Stimulated activated CD4-positive, alpha-beta T cell treated with anti-CD3 and anti-CD28 coated beads, TNF-alpha, amount 100 ng/mL, for 1 hour (primary cell): ENCODE measurements at places on chromosomes 7 and 10.

DNA sequence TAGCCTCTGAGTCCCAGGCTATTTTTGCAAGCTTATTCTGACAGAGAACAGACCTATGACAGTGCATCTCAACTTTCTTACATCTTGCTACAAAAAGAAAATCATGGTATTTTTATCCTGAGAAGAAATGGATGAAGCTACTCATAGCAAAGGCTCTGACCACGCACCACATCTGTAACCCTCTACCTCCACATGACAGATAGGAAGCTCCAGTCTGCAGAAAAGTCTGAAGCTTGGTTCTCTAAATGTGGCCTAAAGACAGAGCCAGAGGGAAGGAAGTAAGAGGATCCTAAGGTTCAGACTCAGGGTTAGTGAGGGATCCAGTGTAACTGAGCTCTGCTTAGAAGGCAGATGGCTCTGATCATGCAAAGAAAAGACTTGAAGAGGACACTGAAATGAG is 58.4 kb upstream of the ABCB5 start:
- DNase-seq, result no peak

DNA sequence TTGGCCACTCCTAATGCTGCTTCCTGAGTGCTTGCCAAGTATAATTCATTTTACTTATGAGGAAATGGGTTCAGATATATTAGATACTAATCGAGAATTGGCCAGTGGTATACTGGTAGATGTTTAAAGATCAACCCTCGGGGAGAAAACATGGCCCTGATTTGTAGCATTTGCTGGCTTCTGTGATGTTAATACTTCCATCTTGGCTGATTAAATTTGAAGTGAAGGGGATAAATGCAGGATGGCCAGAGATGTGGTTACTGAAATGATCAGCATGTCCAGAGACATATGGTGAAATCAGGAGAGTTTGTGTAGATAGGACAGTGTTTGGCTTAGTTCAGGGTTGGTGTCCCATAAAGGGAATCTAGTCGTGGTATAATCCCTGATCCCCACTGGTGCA is 11.2 kb downstream of the UBE2D4 start:
- no peak for DNase-seq

DNA sequence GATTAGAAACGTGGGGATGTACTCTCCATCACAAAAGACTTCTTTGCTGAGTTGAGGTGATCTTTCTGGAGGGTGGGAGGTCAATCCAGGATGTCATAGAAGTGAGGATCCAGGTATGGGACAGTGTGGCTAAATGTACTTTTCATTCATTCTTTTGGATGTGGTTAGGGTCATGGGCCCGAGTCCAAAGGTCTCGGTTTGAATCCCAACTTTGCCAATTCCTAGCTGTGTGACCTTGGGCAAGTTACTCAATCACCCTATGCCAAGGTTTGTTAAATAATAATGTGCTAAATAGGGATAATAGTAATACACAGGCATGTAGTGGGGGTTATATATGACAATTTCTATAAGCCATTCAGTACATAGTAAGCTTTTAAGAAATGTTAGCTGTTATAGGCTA is 91.4 kb downstream of the SAMD9 start:
- DNase-seq, result no peak

DNA sequence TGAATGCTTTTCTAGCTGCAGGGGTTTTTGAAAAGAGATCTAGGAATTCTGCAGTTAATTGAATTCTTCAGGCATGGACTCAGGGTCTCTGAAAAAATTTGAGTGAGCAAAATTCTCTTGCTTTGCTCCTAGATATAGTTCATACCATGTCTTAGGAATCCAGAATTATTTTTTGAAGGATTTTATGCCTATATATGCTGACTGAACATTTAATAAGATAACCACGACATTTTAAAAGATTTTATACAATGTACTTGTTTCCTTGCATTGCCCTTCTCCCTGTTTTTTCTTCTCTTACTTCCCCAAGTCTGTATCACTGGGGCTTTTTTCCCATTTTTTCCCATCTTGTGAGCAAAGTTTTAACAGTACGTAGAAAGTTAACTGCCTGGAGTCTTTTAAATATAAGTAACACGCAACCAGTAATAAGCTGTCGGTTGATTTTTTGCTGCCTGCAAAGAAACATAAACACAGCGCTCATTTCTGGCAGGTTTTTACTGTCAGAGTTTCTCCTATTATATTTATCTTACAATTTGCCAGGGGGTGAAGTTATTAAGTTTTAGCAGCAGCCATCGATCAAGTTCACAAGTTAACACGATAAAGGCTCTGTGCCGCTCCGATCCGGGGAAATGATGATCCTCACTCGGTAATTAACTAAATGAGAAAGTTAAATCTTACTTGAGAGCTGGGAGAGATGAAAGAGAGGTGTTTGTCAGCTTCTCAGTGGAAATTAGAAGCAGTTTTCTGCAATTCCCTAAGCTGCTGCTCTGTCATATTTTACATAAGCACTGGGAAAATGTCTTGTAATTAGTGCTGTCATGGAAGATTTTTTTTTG is 81.0 kb downstream of the POLL start:
- DNase-seq, result no peak

- no peak for DNase-seq
Measured at GRCh38 chr7:20408467-20408826, 77.7 kb downstream of the ITGB8 start.

GRCh38 chr10:96236876-96237275 is 34.5 kb downstream of the BLNK start:
- no peak for DNase-seq

GRCh38 chr7:14786314-14786895 is 116.1 kb downstream of the DGKB start:
- no peak for DNase-seq

- no peak for DNase-seq
Measured at GRCh38 chr7:148733496-148733895, 34.8 kb downstream of the CUL1 start.

DNA sequence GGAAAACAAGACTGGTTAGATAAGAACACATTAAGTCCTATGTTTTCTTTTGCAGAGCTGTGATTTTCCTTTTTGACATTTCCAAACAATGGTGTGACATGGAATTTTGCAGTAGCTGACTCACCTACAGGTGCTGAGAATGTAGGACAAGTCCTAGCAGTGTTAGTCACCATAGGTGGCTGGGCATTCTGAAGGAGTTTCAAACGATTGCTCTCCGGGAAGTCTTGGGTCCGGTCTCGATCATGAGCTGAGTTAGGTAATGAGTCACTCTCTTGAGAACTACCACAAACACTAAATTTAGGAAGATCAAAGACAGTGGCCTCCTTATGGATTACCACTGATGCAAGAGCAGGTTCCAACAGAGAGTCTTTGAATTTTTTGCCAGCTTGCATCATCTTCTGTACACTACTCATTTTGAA is 3.6 kb downstream of the FIGNL1 start:
- DNase-seq, result no peak

DNA sequence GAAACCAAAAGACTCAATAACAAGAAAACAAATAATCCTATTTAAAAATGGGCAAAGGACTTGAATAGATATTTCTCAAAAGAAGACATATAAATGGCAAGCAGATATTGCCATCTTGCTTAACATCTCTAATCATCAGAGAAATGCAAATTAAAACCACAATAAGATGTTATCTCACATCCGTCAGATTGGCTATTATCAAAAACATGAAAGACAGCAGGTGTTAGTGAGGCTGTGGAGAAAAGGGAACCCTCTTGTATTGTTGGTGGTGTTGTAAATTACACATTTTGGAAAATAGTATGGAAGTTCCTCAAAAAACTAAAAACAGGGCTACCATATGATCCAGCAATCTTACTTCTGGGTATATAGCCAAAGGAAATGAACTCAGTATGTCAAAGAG is 25.7 kb downstream of the OPALIN start:
- no peak for DNase-seq

DNA sequence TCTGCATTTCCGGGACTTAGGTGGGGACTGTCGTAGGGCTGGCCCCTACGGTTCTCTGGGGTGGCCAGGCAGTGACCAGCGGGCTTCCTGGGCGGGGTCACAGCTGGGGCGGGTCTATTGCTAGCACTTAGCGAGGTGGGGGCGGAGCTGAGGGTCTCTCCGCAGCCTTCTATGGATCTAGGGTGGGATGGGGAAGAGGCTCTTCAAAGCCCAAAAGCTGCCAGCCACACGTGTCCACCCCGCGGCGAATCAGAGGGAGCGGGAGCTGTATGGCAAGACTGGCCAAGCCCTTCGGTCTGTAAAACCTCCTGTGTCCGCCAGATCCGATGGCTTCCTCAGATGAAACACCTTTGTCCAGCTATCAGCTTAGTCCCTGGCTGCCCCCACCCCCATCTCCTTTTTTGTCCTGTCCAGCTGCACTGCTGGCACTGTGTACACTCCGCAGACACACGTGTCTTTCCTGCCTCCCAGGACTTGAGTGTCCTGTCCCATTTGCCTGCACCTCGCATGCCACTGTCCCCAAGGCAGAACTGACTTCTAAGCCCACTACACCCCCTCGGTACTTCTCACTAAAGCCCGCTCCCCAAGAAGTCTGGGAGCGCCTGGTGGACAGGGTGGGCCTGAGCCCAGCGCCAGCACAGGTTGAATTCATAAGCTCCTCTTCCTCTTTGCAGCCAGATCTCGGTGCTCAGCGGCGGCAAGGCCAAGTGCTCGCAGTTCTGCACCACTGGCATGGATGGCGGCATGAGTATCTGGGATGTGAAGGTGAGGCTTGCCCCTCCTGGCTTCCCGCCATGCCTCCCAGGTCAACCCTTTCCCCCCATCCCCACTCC is 14.8 kb downstream of the PDAP1 start:
- DNase-seq, result no peak

- DNase-seq, result no peak
Measured at GRCh38 chr10:31422634-31423033, 103.6 kb downstream of the ZEB1 start.

- no peak for DNase-seq
Measured at GRCh38 chr7:34958021-34958420, 79.3 kb downstream of the DPY19L1 start.

- no peak for DNase-seq
Measured at GRCh38 chr10:93790439-93790838, 32.7 kb downstream of the LGI1 start.

GRCh38 chr7:78179211-78179610 is 380.6 kb downstream of the PHTF2 start:
- DNase-seq, result no peak

DNA sequence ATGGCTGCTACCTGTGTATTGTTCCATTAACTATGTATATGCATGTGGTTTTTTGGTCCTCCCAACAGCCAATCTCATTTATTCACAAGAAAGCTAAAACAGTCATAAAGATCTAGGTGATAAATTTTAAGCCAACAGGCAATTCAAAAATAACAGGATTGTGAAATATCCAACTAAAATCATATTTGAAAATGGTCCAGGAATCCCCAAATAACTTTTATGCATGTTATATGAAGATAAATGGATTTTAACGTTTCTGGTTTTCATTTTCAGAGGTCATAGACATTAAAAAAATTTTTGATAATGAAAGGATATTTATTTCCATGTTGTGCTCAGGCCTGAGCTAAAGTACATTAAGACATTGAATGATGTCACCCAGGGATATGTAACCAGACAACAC is 96.8 kb upstream of the JAZF1 start:
- no peak for DNase-seq

DNA sequence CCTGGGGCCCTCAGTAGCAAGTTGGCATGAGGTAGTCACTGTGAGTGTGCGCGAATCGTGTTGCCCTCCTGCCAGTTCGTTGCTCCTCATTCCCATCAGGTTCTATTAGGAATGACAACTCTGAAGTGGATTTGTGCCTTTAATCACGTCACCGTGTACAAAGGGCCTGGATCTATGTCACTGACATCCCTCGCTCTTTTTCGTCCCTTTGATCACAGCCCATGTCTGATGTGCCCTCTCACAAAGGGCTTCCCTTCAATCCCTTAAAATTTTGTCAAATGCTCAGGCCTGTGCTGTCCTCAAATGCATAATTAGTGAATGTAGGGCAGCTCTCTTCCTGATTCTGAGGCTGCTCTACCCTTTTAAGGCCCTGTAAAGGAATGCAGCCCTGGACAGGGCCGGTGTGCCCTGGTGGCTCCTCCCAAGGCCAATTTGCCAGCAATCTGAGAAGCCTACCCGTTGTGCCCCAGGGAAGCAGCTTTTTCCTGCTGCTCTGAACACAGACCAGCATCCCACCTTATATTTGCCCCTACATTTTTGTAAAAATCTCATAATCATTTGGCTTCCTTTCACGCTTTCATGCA is 93.6 kb downstream of the TMEM178B start:
- DNase-seq, result no peak

- DNase-seq, result no peak
Measured at GRCh38 chr7:150405584-150406311, 26.6 kb downstream of the ZNF775 start.

GRCh38 chr10:287026-287709 is 151.9 kb downstream of the ZMYND11 start:
- no peak for DNase-seq

- DNase-seq, result no peak
Measured at GRCh38 chr7:154178895-154179294, 126.7 kb downstream of the DPP6 start.

DNA sequence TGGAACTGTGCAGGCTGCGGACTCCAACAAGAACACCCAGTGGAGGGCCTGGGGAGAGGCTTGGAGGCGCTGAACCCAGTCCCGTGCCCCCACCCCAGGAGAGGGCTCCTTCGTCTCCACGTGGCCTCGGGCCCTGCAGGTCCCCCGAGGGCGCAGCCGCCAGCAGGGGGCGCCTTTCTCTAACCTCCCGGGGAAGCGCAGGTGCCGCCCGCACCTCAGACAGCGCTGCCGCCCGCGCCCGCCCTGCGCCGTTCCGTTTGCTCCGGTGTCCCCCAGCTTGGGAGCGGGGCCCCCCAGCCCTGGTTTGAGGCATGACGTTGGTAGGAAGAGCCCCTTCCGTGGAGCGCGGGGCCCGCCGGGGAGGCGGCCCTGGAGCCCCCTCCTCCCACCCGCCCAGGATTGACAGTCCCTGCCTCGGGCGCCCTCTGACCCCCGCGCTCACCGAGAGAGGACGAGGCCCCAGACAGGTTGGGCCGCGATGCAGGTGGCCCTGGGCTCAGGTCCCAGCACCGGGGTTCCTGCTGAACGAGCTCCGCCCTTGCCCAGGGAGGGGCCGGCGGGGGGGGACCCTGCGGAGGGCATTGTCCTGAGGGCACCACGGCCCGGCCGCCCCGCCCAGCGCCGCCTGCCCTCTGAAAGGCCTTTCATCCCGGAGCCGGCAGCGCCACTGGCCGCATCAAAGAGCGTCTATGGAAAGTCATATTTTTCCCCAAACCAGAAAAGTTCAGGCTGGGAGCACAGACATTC is 42.8 kb downstream of the FOXL3 start:
- peak; percentile 81 for DNase-seq

GRCh38 chr10:114498413-114499111 is 94.3 kb upstream of the AFAP1L2 start:
- no peak for DNase-seq

DNA sequence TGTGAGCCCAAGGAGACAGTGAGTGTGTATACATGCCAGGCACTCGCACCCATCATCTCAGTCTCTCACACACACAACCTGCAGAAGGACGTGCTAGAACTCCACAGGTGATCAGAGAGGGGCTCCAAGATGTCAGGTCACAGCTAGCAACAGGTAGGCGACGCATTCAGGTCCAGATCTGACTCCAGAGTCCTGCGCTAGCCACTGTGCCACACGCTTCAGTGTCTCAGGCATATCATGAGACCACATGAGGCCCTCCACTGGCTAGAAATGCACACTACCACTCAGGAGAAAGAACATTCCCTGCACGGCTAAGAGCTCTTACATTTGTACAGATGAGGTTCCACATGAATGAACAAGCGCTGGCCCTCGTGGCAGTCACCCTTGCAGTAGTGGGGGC is 11.5 kb downstream of the AKR1B1 start:
- no peak for DNase-seq

GRCh38 chr10:113518816-113519591 is 33.8 kb upstream of the HABP2 start:
- DNase-seq, result no peak

GRCh38 chr7:77415823-77416620 is at the start of gene GSAP:
TSS of gene GSAP (minus strand) at chr7:77416349. CDS start at chr7:77416321, 28 bp downstream.
- peak; percentile 25 for DNase-seq

GRCh38 chr7:157540020-157540419 is 203.2 kb downstream of the DNAJB6 start:
- DNase-seq, result no peak
